Thoracic aorta (tissue), 2 donors: ENCODE measurements at places on chromosomes 12 and 14.

- DNase-seq, result no peak
Observed at GRCh38 chr12:58189030-58189429, 247.7 kb downstream of the ATP23 start.

DNA sequence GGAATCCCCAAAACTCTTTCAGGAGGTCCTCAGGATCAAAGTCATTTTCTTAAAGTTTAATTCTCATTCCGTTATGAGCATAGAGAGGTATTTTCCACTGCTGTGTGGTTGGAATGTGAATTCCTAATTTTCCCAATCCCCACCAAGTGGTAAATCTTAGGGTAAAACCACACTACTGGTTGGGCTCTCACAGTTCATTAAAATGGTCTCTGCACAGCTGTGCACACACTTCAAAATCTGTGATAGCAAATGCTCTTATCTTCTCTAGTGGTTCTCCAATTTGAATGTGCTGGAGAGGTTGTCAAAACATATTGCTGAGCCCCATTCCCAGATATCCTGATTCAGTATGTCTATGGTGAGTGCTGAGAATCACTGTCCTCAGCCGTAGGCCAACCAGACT lies 189.1 kb downstream of the BMP4 start:
- no peak for DNase-seq

GRCh38 chr14:105416671-105417070 lies 3.0 kb upstream of the MTA1 start:
- no peak for DNase-seq

GRCh38 chr14:102497998-102498677 lies 11.4 kb downstream of the ANKRD9 start:
- no peak for DNase-seq

DNA sequence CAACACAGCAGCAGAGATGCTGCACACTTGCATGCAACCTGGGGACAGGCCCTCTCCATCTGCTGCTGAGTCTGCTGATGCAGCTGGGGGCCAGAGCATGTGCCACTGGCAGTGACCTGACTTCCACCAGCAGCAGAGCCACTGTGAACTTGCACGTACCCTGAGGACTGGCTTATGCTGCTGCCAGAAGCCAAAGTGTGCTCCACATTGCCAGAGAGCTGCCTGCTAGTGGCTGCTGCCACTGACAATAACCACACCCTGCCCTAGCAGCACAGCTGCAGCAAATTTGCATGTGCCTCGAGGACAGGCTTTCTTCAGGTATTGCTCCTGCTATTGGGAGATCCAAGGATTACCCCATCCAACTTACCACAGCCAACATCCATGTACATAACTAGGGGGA lies 4.5 kb upstream of the PRR4 start:
- DNase-seq, result no peak

DNA sequence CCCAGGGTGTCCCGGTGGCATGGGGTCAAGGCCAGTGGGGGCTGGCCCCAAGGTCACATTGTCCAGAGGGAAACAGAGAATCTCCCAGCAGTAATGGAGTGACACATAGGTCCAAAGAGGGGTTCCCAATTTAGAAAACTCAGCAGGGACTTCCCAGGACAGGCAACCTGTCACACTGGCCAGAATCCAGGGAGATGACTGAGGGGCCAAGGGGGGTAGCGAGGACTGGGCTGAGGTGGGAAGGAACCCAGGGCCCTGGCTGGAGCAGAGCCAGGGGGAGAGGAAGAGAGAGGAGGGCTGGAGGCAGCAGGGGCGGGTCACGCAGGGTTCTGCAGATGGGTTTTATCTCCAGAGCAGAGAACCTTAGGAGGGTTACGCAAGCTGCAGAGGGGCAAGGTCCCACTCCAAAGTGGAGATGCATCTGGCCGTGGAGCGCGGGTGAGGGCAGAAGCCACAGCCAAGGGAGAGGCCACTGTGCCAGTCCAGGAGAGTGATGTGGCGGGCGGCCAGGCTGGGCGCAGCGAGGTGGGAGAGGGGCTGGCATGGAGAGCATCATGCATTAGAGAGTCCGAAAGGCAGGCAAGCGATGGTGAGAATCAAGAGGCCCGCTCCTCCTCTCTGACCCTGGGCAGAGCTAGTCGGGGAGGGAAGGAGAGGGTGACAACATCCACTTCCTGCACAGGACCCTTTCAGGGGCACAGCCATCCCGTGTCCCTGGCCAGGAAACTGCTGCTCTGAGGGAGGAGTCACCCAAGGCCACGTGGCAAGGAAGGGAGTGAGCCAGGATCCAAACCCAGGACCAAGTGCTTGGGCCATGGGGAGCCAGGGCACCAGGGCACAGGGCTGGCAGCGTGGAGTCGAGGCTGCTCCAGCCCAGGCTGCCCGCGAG lies 29.0 kb downstream of the NCOR2 start:
- DNase-seq, result no peak

DNA sequence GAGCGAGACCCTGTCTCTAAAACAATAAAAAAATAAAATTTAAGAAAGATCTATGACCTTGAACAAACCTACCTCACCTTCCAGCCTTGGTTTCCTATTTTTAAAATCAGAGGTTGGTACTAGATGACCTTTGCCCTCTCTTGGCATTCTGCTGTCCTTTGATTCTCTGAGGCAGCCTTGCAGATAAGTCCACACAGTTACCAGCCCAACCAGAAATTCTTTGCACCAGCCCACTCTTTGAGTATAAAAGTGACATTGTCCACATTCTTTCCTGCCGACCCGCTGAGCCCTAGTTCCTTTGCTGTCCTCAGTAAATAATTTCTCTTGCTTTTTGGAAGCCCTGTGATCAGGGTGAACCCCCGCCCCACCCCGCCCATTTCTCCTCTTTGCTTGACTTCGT lies 150.4 kb downstream of the PHETA1 start:
- DNase-seq, result no peak

- DNase-seq, result no peak
Observed at GRCh38 chr12:78194448-78194847, 363.8 kb downstream of the NAV3 start.

- DNase-seq, result no peak
Observed at GRCh38 chr12:109871668-109872314, 8.6 kb downstream of the GLTP start.

DNA sequence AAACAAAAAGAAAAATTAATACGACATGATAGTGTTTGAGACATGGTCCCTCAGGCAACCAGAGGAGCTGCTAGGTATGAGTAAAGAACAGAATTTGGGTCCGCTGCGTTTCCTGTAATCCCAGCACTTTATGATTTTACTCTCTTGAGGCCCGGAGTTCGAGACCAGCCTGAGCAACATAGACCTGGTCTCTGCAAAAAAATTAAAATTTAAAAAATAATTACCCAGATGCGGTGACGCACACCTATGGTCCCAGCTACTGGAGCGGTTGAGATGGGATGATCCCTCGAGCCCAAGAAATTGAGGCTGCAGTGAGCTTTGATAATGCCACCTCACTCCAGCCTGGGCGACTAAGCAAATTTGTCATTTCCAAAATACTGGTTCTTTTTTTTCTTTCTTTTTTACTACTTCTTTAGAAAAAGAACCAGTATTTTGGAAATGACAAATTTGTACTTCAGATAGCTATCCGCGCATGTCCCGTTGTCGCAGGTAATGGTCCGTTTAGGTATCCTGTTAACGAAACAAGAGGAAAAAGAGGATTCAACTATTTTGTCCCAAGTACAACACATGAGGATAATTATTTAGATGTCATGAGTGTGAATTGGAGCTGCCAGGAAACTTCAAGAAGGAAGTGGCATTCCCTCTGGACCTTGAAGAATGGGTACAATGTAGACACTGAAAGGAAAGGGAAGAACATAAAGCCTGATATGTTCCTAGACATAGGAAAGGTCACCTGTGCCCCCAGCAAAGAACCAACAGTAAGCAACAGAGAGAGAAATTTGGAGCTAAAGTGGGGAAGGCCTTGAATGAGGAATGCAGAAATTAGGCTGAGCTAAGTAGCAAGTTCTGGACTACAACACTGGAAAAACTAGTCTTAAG lies 1.2 kb upstream of the HECTD1 start:
- DNase-seq, result no peak

- no peak for DNase-seq
Observed at GRCh38 chr14:100732766-100733100, 6.0 kb downstream of the DLK1 start.

- DNase-seq, result no peak
Observed at GRCh38 chr12:11838403-11838802, 188.9 kb downstream of the ETV6 start.

GRCh38 chr14:68217791-68218340 lies 398.3 kb downstream of the RAD51B start:
- no peak for DNase-seq

DNA sequence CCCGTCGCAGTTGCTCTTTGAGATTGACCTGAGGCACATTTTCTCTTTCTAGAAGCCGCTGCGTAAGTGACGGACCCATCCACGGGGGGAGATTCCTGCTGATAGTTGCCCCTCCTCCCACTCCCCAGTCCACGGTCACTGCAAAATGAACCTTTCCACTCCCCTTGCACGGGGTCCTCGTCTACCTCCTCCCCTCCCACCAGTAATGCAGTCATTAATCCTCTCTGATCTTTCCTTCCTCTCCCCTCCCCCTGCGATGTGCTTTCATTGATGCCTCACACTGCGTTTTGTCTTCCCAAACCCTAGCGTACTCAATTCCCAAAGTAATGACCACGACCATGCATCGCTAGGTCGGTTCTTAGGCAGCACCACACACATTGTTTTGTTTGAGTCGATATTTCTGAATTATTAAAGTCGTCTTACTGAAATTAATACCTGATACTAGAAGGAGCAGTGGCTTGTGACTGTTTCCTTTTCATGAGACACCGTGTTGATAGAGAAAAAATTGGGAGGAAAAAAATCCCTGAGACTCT lies 857 bp downstream of the ETNK1 start:
- DNase-seq, result no peak

- no peak for DNase-seq
Observed at GRCh38 chr14:52473557-52473956, 78.7 kb downstream of the TXNDC16 start.

- DNase-seq, result no peak
Observed at GRCh38 chr12:15707516-15708199, 81.5 kb downstream of the EPS8 start.

- no peak for DNase-seq
Observed at GRCh38 chr12:47945341-47945728, 18.1 kb upstream of the TMEM106C start.

DNA sequence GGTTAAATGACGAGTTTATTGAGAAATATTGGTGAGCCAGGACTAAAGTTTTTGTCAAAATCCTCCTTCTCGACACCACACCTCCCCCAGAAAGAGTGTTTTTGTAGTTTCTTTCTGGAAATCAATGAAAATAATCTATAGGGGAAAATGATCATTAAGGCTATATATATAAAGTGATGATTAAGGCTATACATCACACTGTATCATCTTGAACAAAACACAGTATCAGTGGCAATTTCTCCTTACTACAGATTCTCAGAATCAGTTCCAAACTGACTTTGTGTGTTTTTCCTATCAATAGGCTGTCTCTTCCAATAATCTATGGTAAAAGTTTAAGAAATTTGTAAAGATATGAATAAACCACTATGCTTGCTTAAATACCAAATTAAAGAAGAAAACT lies 81.7 kb downstream of the IFNG-AS1 start:
- DNase-seq, result no peak

DNA sequence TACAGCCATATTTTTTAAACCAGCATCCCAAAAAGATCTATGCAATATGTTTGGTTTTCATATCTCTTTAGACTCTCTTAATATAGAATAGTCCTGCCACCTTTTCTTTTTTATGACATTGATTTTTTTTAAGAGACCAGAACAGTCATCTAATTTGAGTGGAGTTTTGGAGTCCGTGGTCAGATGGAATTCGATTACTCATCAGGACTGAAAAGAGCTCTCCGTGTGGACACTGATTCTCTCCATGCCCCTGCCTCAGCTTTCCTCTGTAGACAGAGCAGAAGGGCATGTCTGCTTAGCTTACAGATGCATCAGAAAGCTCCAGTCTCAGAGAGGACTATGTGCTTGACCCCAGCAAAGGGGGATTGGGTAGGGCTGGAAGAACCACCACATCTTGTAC lies 27.8 kb downstream of the SMCO2 start:
- DNase-seq, result no peak

- DNase-seq, result no peak
Observed at GRCh38 chr12:29492891-29493290, 4.6 kb downstream of the OVCH1 start.

DNA sequence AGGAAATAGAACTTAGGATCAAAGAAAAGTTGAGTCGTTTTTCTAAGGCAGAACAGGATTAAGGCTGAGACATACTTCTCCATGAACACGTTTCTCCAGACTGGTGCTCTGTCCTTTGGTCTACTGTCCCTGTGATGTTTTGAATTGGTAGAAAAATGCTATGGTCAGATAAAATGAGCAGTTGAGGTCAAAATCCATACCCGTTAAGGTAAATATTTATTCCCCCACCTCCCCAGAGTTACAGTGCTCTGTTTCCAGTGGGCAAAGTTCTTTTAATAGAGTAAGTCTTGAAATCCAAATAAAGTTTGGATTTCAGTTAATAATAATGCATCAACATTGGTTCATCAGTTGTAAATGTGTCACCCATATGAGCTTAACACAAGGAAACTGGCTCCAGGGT lies 74.5 kb downstream of the PTHLH start:
- no peak for DNase-seq

DNA sequence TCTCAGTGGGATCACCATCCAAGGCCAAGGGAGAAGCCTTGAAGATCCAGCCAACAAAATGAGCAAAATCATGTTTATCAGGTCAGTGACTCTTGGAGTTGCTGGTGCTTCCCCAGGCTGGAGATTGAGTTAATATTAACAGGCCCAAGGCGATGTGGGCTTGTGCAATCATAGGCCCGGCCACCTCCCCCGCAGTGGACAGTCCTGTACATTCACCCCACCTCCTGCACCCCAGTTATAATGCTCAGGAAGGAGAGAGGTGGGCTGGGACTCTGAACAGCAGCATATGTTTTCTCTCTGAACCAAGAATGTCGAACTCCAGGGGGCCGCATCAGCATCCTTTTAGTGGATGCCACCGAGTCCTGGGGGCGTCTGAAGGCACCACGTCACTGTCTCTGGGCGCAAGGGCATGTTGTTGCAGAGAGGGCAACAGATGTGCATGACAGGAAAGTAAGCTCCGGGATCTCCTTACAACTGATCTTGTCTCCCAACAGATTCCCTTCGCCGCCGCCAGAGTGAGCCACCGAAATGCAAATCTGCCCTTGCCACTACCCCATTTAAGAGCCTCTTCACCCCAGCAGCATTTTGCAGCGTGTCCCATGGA lies 32.2 kb upstream of the SERPINA6 start:
- no peak for DNase-seq

- DNase-seq, result no peak
Observed at GRCh38 chr12:56128670-56129205, 671 bp downstream of the ESYT1 start.

- DNase-seq, result no peak
Observed at GRCh38 chr12:38890102-38890855, 15.1 kb downstream of the CPNE8 start.

DNA sequence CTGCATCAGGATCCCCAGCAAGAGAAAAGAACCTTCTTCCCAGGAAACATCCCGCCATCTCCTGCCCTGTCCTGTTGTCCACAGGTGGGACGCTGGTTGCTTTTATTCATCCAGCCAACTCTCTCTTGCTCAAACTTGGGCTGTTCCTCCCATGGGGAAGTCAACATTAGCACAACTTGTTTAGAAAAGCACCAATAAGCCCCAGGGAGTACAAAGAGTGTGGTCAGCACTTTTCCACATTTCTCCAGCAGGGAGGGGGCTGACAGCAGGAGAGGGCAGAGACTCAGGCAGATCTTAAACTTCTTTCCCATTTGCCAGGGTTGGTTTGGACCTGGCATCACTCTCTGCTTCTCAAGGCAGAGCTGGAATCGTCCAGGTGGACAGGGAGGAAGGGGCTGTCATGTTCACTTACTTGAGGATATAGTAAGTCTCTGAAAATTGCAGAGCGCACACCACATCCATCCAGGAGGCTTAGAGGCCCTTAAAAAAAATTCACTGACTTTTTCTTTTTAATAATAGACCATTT lies 74.9 kb downstream of the RBM19 start:
- no peak for DNase-seq

GRCh38 chr12:11684393-11684792 lies 34.9 kb downstream of the ETV6 start:
- no peak for DNase-seq
